Psoas muscle (tissue), 8 donors: ENCODE measurements at places on chromosomes 11 and 22.

GRCh38 chr22:16831257-16831656 is 6.0 kb upstream of the XKR3 start:
- H3K4me1 ChIP-seq = no peaks in the 10 kb centered on the region
- no peaks in the 10 kb centered on the region for H3K36me3 ChIP-seq
- peaks cover 4% of the 10 kb centered on the region for H3K27me3 ChIP-seq
- DNase-seq = no peak
- no peak overlapping the region for H3K4me3 ChIP-seq

DNA sequence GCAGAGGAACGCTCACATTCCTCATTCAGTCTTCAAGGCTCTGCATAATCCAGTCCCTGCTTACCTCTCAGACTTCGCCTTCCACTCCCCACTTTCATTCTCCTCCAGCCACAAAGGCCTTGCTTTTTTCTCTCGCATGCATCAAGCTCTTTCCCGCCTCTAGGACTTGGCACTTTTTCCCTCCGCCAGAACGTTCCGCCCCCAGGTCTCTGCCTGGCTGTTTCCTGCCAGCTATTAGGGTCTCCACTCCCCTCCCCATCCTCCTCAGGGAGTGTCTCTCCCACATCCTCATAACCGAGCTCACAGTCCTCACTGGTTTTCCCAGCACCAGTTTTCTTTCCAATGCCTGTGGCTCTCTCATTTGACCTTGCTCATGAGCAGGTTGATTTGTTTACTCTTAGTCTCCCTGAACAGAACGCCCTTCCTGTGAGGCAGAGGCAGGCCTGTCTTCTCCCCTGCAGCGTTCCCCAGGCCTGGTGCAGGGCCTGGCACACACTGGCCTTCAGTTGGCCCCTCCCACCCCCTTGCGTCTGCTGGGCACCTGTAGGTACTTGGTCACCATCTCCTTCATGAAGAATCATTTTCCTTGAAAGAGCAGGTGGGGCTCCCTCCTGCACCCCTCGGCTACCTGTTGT is 75.2 kb downstream of the RTL6 start:
- no peak for DNase-seq
- H3K36me3 ChIP-seq = no peaks in the 10 kb centered on the region
- no peak overlapping the region for H3K27ac ChIP-seq
- H3K4me3 ChIP-seq = no peak overlapping the region
- peaks cover 39% of the 10 kb centered on the region for H3K27me3 ChIP-seq

- H3K4me3 ChIP-seq = peak overlapping the region; percentile 84
- H3K4me1 ChIP-seq = peaks cover 24% of the 10 kb centered on the region
- no peaks in the 10 kb centered on the region for H3K36me3 ChIP-seq
Measured at GRCh38 chr11:75350743-75351540, 519 bp downstream of the ARRB1 start.

DNA sequence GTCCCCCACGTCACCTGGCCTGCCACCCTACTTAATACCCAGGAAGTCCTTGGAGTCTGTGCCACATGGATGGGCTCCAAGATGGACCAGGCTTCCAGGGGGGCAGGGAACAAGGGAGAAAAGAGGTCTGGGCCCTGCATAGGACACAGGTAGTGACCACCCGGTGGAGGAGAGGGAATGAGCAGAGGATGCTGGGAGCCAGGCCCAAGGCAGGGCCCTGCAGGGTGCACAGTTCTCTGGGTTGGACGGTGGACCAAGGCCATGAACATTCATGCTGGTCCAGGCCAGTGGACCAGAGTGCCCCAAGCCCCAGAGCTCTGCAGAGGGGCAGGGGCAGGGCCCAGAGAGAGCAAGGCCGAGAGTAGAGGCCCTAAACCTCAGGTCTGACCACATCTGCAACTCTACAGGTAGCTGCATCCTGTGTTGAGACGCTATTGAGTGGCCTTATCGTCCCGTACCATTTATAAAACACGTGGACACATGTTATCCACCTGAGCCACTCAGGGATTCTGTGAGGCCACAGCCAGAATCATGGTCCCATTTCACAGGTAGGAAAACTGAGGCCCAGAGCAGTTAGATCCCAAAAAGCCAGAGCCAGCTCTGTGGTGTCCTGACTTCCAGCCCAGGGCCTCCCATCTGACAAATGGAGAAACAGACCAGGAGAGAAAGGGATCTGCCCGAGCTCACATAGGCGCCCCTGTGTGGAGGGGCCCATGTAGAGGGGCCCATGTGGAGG is 46.4 kb downstream of the IGLL5 start:
- H3K4me3 ChIP-seq = no peak overlapping the region
- H3K27me3 ChIP-seq = no peaks in the 10 kb centered on the region
- H3K27ac ChIP-seq = no peak overlapping the region

DNA sequence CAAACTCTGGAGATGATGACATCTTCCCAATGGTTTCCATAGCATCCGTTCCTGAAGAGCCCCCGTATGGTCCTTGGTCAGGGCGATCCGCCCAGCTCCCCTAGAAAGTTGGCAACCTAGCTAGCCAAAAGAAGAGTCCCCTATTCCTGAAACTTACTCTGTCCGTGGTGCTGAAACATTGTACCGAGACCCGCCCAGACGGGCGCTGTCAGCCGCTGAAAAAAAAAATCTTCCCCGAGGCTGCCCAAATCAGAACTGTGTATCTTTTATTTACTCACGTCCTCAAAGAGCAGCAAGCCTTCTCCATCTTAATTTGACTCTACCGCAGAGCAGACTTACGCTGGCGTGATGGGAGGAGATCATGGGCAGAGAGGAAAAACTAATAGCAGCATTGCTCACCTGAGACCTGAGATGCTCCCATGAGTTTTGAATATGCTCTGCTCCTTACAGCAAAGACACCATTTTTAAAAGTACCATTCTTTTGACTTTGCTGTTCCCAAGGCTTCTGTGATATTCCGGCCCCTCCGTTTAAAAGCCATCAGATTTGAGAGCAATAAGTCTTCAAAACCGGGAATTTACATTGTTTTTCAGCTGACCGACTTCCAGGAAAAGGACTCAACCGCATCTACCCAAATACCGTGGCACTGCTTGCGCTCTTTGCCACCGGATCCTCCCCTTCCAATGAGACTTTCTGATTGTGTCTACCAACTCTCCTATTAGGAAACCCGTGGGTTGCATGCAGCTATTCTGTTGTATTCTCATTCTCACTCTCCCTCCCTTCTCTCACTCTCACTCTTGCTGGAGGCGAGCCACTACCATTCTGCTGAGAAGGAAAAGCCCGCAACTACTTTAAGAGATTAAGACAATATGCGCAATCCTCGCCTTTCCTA is at the start of gene SLC17A6:
Gene SLC17A6 (plus strand): TSS at position 786 of the 890 bp plus-strand sequence. CDS start 153 bp downstream, outside the sequence.
- no peaks in the 10 kb centered on the region for H3K4me1 ChIP-seq
- H3K36me3 ChIP-seq = no peaks in the 10 kb centered on the region
- DNase-seq = no peak
- peaks cover 23% of the 10 kb centered on the region for H3K27me3 ChIP-seq

DNA sequence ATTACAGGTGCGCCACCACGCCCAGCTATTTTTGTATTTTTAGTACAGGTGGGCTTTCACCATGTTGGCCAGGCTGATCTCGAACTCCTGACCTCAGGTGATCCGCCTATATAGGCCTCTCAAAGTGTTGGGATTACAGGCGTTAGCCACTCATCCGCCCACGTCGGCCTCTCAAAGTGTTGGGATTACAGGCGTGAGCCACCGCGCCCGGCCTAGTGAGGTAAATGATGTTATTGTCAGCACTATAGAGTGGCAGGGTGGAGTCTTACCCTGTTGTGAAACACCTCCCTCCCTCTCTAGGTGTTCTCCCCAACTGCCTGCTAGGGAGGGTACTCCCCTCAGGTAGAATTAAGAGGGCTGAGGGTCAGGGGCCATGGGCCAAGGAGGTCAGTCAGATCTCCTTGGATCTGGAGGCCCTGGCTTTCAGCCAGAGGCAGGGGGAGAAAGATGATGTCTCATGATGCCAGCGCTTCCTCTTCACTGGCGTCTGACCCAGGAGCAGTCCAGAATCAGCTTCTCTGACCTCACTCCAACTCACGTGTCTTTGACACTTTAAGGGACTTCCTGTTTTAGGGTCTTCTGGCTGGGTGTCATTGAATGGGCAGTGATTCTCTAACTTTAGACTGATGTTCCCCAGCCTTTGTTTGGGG is 2.0 kb downstream of the GGA1 start:
- no peak overlapping the region for H3K4me3 ChIP-seq
- no peaks in the 10 kb centered on the region for H3K27me3 ChIP-seq
- H3K27ac ChIP-seq = no peak overlapping the region
- peaks cover 24% of the 10 kb centered on the region for H3K4me1 ChIP-seq
- no peaks in the 10 kb centered on the region for H3K36me3 ChIP-seq
- no peak for DNase-seq

DNA sequence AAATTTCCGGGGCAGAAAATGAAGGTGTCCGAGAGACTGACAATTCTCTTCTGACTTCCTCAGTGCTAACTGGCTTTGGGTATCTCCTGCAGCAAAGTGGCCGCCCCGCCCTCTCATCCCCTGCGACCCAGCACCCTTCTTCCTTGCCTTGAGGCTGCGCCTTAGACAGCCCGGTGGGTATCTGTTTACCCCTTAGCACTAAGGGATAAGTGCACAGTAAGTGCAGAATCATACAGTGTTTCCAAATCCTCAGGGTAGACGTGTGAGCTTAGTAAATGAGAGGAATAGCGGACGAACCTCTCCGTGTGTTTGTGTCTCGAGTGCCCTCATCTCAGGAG is 368 bp upstream of the CHORDC1 start:
- peak overlapping the region; percentile 94 for H3K27ac ChIP-seq
- H3K36me3 ChIP-seq = no peaks in the 10 kb centered on the region
- peak overlapping the region; percentile 91 for H3K4me3 ChIP-seq
- no peaks in the 10 kb centered on the region for H3K27me3 ChIP-seq
- DNase-seq = no peak
- peaks cover 37% of the 10 kb centered on the region for H3K4me1 ChIP-seq

GRCh38 chr22:37045958-37046357 is 5.6 kb upstream of the KCTD17 start:
- H3K27me3 ChIP-seq = peaks cover 4% of the 10 kb centered on the region
- no peak overlapping the region for H3K4me3 ChIP-seq

GRCh38 chr11:115456019-115456418 is 48.2 kb downstream of the CADM1 start:
- no peak for DNase-seq
- no peak overlapping the region for H3K27ac ChIP-seq
- no peaks in the 10 kb centered on the region for H3K36me3 ChIP-seq
- no peak overlapping the region for H3K4me3 ChIP-seq
- H3K4me1 ChIP-seq = no peaks in the 10 kb centered on the region
- no peaks in the 10 kb centered on the region for H3K27me3 ChIP-seq
